ENCODE measurements at places on chromosomes 2 and 18. TPM values are rescaled to one million over a fixed set of nuclear protein-coding genes. Genes with fewer than 3 reads are reported as not detected.
A peak's percentile ranks its signal among the peaks of the same experiment; 100 is the strongest.

The UBXN2A gene
- polyA plus RNA-seq, result 9.7 TPM

The ADAM23 gene
- 8.8 TPM for polyA plus RNA-seq

The APCDD1 gene
- not detected for polyA plus RNA-seq

The UGT1A8 gene
- not detected for polyA plus RNA-seq

GRCh38 chr2:185384822-185385560 is 353.6 kb upstream of the FSIP2 start:
- H3K27me3 ChIP-seq, result no peaks in the 10 kb centered on the region
- no peaks in the 10 kb centered on the region for H3K36me3 ChIP-seq
- no peak overlapping the region for H3K4me3 ChIP-seq
- no peak overlapping the region for H3K27ac ChIP-seq
- H3K4me1 ChIP-seq, result no peaks in the 10 kb centered on the region

DNA sequence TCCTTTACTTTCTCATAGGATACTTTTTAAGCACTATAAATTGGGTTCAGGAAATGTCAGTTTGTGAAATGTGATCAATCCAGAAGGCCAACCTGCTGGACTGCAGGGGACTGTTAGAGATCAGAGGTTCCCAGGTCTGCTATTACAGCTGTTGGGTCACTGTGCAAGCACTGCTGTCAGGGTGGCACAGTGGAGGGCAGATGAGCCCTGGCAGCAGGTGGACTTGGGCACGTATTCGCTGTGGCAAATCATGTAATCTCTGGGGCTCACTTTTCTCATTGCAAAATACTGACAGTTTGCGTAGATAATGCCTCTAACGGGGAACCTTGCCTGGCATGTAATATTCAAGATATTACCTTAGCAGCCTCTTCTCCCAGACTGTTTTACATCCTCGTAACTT is 18.1 kb downstream of the RAB31 start:
- no peak for DNase-seq
- H3K4me1 ChIP-seq, result no peaks in the 10 kb centered on the region
- no peak overlapping the region for H3K27ac ChIP-seq
- no peaks in the 10 kb centered on the region for H3K36me3 ChIP-seq
- H3K27me3 ChIP-seq, result no peaks in the 10 kb centered on the region

DNA sequence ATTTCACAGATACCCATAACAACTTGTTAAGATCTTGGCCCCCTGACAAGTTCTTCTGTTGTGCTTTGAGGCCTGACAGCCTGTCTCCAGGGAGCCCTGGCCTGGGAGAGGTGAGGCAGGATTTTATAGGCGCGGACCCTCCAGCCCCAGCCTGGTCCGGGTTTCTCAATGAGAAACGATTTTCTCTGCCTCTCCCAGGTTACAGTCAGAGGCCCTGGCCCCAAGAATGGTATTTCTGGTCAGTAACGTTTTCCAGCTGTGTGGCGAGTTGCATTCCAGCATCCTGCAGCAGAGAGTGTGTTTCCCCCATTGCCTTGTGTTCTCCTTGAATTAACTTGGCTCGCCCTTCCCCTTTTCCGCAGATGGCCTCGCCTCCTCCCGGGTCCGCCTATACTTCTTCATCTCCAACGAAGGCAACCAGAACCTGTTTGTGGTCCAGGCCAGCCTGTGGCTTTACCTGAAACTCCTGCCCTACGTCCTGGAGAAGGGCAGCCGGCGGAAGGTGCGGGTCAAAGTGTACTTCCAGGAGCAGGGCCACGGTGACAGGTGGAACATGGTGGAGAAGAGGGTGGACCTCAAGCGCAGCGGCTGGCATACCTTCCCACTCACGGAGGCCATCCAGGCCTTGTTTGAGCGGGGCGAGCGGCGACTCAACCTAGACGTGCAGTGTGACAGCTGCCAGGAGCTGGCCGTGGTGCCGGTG is 3.0 kb downstream of the INHBB start:
- no peaks in the 10 kb centered on the region for H3K27me3 ChIP-seq
- H3K27ac ChIP-seq, result no peak overlapping the region
- no peaks in the 10 kb centered on the region for H3K36me3 ChIP-seq
- H3K4me1 ChIP-seq, result peaks cover 18% of the 10 kb centered on the region

DNA sequence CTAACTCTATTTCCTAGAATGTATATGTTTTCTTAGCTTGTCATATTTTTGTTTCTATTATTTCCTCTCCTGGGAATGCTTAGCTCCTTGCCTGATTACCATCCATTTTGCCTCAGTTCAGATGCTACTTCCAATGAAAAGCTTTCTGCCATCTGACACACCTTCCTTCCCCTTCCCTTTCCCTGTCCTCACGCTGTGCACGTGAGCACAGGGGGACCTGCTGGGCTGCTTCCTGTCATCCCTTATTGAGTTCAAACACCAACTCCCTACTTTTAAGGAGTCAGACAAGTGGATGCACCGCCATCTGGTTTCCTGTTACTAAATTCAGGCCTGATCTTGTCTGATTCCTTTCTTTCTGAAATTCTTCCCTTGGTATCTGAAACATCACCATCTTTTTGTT is 2.4 kb upstream of the INO80C start:
- no peak for DNase-seq
- no peaks in the 10 kb centered on the region for H3K36me3 ChIP-seq
- peaks cover 23% of the 10 kb centered on the region for H3K4me1 ChIP-seq
- H3K27ac ChIP-seq, result no peak overlapping the region
- H3K4me3 ChIP-seq, result no peak overlapping the region

DNA sequence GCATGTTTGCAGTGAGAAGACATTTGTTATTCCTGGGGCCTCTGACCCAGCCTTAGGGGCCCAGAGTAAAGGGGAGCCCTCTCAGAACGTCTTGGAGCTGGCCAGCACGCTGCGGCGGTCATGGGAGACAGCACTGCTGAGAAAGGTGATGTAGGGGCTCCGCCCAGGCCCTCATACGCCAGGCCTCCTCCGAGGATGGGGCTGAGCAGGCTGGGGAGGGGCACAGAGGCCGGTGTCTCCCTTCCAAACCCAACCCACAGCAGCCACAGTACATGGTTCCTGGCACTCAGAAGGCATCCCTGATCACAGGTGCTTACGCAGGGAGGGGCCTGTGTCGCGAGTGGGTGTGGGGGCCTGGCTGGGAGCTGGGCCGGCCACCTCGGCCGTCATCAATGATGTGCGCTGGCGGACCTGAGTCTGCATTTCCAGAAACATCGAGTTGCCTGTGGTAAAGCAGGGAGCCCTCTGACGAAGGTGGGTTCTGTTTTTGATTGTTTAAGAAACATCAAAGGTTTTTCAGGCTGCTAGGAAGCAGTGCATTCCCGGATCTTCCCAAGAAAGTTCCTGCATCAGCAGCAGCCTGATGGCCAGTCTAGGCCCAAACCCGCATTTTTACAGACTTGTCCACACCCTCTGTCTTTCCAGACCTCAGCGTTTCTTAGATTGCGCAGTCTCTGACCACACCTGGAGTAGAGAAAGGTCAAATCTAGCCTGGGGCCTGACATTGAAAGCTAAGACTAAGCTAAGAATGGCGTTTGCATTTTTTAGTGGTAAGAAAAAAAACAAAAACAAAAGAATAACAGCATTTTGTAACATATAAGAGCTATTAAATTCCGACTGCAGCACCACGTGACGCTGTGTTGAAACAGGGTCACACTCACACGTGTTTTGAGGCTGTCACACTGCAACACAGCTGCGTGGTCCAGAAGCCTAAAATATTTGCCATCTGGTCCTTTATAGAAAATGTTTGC is 51.2 kb upstream of the PXDN start:
- no peak overlapping the region for H3K4me3 ChIP-seq
- no peaks in the 10 kb centered on the region for H3K36me3 ChIP-seq
- no peaks in the 10 kb centered on the region for H3K27me3 ChIP-seq
- H3K27ac ChIP-seq, result no peak overlapping the region
- no peaks in the 10 kb centered on the region for H3K4me1 ChIP-seq

DNA sequence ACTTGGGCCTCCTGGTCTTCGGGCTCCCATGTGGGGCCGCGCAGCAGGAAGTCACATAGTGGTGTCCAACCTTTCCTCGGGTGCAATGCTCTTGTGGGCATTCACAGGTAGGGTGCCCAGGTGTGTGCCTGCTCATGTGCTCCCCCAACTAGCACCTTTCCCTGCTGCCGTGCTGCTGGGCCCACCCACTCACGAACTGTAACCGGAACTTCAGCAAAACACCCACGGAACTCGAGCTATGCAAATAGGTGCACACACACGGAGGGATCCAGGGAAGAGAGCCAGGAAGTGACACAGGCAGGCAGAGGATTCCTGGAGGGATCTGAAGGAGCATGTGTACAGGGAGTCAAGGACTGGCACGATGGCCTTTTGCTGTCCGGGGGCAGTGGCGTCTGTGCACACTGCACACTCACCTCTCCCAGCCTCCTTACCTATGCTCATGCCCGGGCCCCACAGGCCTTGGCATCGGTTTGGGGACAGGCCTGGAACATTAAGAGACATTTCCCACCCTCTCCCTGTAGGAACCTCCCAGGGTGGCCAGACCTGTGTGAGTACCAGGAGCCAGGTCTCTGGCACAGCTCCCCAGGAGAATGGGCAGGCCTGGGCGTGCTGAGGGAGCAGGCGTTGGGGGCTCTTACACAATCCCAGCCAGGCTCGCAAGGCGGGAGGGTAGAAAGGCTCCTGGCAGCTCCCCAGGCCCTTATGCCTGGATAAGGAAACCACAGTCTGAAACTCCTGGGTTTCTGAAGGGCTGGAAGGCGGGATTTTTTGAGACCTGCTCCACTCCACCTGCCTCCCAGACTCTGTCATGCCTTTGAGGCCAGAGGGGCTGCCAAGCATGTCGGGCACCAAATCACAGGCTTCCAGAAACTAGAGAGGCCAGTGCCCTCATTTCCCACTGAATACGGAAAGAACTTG is 6.6 kb upstream of the PTMA start:
- H3K27ac ChIP-seq, result no peak overlapping the region
- peaks cover 12% of the 10 kb centered on the region for H3K4me1 ChIP-seq
- H3K4me3 ChIP-seq, result no peak overlapping the region
- H3K27me3 ChIP-seq, result no peaks in the 10 kb centered on the region

- H3K36me3 ChIP-seq, result no peaks in the 10 kb centered on the region
- no peak overlapping the region for H3K27ac ChIP-seq
- H3K4me3 ChIP-seq, result no peak overlapping the region
- no peak for DNase-seq
- no peaks in the 10 kb centered on the region for H3K4me1 ChIP-seq
- H3K27me3 ChIP-seq, result no peaks in the 10 kb centered on the region
Observed at GRCh38 chr2:119327431-119327830, 39.2 kb downstream of the C2orf76 start.

- H3K27ac ChIP-seq, result peak overlapping the region; percentile 28
- H3K36me3 ChIP-seq, result no peaks in the 10 kb centered on the region
- H3K4me3 ChIP-seq, result no peak overlapping the region
- H3K4me1 ChIP-seq, result peaks cover 7% of the 10 kb centered on the region
- no peak for DNase-seq
Observed at GRCh38 chr18:22283397-22283796, 114.0 kb downstream of the GATA6 start.

DNA sequence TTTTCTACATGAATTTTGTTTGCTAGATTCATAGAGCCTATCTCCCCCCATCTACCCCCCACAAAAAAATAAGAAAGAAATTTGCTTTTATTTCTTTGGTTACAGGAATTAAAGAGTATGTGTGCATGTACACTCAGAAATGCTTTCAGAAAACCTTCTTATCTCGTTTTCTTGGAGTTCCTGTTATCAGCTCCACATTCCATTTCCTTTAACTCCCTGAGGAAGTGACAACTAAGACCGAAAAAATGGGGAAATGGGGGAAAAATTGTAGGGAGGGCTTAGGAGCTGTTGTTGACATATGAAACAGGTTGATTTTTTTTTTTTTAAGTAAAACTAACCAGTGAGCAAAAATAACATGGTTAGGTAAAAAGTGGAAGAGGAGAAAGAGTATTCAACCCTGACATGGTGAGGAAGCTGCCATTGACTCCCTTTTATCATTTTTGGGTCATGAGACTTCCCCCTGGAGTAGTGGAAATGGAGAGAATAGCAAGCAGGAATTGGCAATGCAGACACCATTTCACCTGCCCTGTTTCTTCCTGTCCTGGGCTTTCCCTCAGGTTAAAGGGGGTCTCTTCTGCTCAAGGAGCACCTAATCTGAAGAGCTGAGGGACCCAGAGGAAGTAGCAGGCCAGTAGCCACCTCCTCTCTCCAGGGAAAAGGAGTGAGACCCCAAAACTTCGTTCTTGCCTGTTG is 93.5 kb downstream of the OSBPL6 start:
- peaks cover 3% of the 10 kb centered on the region for H3K27me3 ChIP-seq
- no peaks in the 10 kb centered on the region for H3K4me1 ChIP-seq
- no peak for DNase-seq

GRCh38 chr2:172944022-172944793 is 131.4 kb upstream of the MAP3K20 start:
- DNase-seq, result no peak
- no peak overlapping the region for H3K4me3 ChIP-seq
- no peaks in the 10 kb centered on the region for H3K27me3 ChIP-seq

GRCh38 chr2:64359892-64360657 is 93.9 kb upstream of the LGALSL start:
- H3K27me3 ChIP-seq, result no peaks in the 10 kb centered on the region
- H3K27ac ChIP-seq, result no peak overlapping the region
- DNase-seq, result no peak
- no peaks in the 10 kb centered on the region for H3K4me1 ChIP-seq

DNA sequence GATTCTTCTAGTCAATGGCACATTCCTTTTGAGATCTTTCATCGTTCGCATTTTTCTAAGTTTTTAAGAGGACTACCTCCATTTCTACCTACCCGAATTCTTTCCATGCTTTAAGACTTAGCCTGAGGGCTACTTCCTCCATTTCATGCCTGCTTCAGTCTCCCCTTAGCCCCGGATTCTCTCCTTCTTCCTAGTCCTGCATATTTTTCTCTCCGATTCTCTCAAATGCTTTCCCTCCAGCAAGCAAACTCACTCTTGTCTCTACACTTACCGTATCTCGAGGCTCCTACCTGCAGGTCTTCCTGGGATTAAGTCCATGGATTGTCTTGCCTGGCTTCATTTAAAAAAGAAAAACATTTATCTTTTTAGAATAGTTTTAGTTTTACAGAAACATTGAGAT is 354.4 kb downstream of the MYCN start:
- no peak for DNase-seq
- no peaks in the 10 kb centered on the region for H3K4me1 ChIP-seq
- no peak overlapping the region for H3K4me3 ChIP-seq
- no peaks in the 10 kb centered on the region for H3K36me3 ChIP-seq

DNA sequence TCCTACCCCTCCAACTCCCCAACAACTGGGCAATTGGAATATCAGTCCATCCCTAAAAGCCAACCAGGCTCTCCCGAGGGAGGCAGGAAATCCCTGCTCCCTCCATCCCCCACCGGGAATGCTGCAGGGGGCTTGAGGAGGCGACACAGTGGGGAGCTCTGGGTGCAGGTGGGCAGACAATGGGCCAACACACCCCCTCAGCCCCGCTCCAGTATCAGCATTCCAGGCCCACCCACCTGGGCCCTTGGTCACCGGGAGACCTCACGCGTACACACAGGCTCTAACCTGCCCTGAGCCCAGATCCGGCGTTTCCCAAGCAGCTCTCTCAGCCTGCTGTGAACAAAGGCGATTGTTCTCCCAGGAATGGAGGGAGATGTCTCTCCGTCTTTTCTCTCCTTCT is 37.6 kb upstream of the FZD7 start:
- H3K4me1 ChIP-seq, result no peaks in the 10 kb centered on the region
- H3K36me3 ChIP-seq, result no peaks in the 10 kb centered on the region
- H3K27me3 ChIP-seq, result no peaks in the 10 kb centered on the region
- no peak overlapping the region for H3K4me3 ChIP-seq
- DNase-seq, result no peak
- no peak overlapping the region for H3K27ac ChIP-seq

Measured in CD4-positive, alpha-beta memory T cell (primary cell).